ENCODE measurements at places on chromosomes 3 and 15.
A peak's percentile ranks its signal among the peaks of the same experiment; 100 is the strongest.

GRCh38 chr15:90889313-90889730 is 5.0 kb downstream of the FES start:
- no peak for DNase-seq

DNA sequence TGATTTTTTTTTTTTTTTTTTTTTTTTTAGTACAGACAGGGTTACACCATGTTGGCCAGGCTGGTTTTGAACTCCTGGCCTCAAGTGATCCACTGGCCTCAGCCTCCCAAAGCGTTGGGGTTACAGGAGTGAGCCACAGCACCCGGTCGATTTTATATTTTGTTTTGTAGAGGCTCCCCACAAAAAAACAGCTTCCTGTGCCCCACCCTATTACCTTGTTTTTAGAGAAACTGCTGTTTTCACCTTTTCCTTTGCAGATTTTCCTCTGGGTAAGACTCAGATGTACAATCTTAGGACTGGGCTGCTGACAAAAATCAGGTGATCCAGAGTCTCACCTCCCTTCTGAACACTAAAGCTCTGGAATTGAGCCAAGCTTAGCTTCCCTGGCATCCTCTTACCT is 20.6 kb downstream of the ARRDC4 start:
- no peak for DNase-seq

- no peak for DNase-seq
Measured at GRCh38 chr3:123642957-123643330, 58.1 kb upstream of the HACD2 start.

GRCh38 chr15:90742087-90742486 is 24.9 kb downstream of the BLM start:
- DNase-seq: no peak

- DNase-seq: no peak
Measured at GRCh38 chr15:101537483-101538080, 48.1 kb upstream of the PCSK6 start.

DNA sequence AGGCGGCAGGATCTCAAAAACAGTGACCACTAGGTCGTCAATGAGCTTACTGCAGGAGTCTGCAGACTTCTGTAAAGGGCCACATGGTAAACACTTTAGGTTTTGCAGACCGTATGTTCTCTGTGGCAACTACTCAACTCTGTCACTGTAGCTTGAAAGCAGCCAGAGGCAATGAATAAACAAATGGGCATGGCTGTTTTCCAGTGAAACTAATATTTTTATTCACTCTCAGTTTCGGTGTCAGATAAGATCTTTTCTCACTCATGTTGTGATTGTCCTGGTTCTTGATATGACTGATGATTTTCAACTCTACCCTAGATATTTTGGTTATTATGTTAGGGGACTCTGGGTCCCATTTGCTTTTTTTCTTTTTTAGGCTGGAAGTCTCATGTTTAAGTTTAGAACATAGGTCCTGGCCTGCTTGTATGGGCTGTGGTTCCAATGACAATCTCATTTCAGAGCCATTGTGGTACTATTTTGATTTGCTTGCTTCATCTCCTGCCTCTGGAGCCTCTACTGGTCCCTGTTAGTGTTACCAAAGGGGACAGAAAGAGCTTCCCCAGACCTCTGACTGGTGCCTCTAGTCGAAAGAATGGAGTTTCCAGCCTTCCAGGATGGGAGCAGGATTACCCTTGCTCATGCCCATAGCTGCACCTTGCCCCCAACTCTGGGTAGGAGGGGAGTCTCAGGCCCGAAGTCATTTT is 222.0 kb downstream of the STT3B start:
- DNase-seq: no peak

DNA sequence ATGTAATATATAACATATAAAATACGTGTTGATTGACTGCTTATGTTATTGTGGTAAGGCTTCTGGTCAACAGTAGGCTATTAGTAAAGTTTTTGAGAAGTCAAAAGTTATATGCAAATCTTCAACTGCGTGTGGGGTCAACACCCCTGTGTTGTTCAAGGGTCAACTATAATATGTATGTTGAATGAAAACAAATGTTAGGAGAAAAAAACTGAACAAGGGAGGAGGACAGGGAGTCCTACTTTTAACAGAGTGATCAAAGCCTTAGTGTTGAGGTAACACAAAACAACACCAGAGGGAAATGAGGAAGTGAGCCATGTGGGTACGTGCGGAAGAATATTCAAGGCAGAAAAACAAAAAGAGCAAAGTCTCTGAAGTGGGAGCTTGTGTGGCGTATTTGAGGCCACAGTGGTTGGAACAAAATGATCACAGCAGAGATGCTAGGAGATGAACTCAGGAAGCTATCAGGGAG is 62.5 kb downstream of the SFMBT1 start:
- DNase-seq: no peak

- no peak for DNase-seq
Measured at GRCh38 chr3:97765336-97765735, 778 bp downstream of the ARL6 start.

- DNase-seq: no peak
Measured at GRCh38 chr15:42032376-42033213, 11.8 kb upstream of the PLA2G4E start.

DNA sequence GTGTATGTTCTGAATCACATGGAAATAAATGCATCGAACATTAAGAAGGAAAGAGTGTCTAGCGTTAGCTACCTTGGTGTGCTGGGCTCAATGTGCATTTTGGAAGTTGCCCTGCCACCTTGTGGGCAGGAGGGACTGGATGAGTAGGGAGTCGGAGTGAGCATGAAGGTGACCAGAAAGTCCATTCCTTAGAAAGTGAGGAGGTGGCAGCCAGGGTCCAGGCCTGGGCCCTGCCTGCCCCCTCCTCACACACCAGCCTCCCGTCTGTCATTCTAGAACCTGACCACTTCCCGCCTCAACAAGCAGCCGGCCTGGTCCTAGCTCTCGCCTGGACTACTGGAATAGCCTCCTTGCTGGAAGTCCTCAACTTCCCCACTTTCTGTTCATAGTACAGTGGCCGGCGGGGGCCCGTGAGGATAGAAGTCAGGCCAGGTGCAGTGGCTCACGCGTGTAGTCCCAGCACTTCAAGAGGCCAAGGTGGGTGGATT is 10.2 kb upstream of the GATA2 start:
- no peak for DNase-seq

DNA sequence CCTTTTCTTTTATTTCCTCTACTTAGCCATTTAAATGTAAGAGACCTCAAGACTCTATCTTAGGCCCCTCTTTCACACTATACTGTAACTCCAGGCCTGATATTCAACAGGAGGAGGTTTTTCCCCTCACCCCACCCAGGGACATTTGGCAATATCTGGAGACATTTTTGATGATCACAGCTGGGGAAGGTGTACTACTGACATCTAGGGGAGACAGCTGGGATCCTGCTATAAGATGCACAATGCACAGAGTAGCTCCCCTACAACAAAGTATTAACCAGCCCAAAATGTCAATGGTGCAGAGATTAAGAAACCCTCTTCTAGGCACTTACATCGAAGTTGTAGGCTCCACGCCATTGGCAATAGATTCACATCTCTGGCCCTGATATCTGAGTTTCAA is 517.5 kb upstream of the UBE2E2 start:
- DNase-seq: no peak

GRCh38 chr15:87755226-87755625 is 501.3 kb downstream of the NTRK3 start:
- no peak for DNase-seq

DNA sequence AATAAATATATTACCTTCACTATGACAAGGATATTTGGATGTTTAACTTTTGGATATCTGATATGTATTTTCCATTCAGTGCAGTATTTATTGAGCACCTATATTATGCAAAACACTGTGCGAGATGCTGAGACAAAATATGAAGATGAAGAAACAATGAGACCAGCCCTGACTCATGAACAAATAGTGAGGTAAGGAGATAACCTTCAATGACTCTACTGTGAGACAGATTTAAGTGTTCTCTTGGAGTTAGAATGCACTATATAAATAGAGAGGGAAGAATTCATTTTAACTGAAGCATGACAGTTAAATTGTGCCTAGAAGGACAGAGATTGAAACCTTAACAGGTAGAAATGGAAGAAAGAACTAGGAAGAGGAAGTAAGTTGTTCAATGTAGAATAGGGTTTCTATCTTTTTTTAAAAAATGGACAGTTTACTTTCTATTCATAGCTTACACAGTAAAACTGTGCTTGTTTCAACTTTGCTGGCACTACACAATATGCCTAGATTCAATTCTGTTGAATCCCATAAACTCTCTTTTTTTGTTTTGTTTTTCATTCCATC is 124.2 kb downstream of the ZBTB20 start:
- DNase-seq: no peak

GRCh38 chr3:60754617-60755016 is 496.6 kb downstream of the FHIT start:
- no peak for DNase-seq

GRCh38 chr3:57131210-57131588 is 34.0 kb downstream of the IL17RD start:
- DNase-seq: no peak

DNA sequence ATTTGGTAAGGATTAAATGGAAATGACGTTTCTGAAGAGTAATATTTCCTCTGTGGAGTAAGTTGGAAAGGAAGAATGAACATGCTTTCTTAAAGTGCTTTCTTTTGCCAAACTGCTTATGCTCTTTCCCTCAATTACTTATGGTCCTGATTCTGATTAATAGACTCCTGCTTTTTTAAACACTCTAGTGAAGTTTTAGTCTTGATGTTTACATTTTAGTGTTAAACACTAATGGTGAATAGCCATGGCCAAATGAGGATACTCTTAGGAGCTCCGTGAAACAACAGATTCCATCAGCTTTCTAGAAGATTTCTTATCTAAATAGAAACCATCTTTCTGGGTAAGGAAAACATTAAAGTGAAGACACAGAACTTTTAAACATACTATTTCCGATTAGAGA is 117.6 kb downstream of the P3H2 start:
- no peak for DNase-seq

DNA sequence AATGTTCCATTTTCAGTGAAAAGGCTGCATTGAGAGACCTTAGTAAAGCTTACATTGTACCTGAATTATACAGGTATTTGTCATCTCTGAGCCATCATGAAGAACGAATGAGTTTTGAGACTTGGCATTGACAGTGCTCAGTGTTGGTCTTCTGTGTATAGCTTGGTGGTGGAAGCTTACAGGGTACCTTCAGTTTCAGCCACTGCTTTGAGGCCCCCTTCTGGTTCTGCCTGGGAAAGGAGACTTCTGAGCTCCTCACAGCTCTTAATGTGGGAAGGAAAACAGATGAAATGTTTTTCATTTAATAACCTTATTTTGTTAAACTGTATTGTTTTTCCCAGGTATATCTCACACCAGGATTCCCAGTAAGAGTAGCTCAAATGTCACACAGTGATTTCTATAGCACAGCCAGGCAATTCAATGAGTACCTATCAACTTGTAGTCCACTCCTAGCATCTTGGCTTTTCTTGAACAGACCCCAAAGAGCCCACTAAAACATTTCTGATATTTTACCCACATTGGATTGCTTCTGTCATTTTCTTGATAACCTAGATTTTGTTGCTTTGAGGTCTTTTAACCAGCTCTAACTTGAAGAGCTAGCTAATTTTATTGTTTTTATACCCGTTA is 5.6 kb downstream of the SERPINI1 start:
- no peak for DNase-seq

- no peak for DNase-seq
Measured at GRCh38 chr3:110181226-110181625, 843.9 kb upstream of the DPPA4 start.

DNA sequence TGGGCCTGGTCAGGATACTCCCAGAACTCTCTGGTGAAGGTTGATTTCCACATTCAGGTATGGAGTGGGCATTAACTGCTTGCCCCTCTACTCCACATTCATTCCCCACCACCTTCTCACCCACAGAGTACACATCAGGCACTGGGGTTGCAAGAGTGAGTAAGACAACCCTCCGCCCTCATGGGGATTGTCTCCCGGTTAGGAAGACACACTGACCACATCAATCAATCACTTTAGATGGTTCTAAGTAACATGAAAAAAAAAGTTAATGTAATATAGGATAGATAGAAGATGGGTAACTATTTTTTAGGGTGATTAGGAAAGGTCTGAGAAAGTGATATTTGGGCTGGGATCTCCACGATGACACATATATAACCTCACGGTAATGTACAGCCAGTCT is 116.0 kb upstream of the NEO1 start:
- no peak for DNase-seq

- DNase-seq: no peak
Measured at GRCh38 chr3:54818486-54818885, 109.4 kb downstream of the LRTM1 start.

- no peak for DNase-seq
Measured at GRCh38 chr15:86690566-86690965, 610.9 kb downstream of the AGBL1 start.

GRCh38 chr3:99506-99905 is 97.1 kb upstream of the CHL1 start:
- DNase-seq: peak; percentile 32

GRCh38 chr15:33283576-33283975 is 27.2 kb upstream of the RYR3 start:
- no peak for DNase-seq

DNA sequence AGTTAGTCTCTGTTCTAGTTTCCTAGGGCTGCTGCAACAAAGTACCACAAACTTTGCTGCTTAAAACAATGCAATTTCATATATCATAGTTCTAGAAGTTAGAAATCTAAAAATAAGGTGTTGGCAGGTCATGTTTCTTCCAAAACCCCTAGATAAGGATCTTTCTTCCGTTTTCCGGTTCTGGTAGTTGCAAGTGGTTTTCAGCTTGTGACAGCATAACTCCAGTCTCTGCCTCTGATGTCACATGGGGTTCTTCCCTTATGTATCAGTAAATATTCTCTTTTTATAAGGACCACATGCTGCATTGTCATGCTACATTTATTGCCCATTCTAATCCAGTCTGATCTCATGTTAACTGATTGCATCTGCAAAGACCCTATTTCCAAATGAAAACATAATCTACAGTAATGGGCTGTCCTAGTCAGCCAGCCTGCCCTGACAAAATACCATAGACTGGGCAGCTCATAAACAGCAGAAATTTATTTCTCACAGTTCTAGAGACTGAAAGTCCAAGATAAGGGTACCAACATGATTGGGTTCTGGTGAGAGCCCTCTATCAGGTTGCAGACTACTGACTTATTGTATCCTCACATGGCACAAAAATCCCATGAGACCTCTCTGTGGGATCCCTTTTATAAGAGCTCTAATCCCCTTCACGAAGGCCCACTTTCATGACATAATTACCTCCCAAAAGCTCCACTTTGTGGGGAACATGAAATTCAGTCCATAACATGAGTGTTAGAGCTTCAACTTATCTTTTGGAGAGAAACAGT is 642.0 kb upstream of the NAALADL2 start:
- no peak for DNase-seq

GRCh38 chr15:98292442-98293240 is 332.1 kb downstream of the ARRDC4 start:
- peak; percentile 35 for DNase-seq

DNA sequence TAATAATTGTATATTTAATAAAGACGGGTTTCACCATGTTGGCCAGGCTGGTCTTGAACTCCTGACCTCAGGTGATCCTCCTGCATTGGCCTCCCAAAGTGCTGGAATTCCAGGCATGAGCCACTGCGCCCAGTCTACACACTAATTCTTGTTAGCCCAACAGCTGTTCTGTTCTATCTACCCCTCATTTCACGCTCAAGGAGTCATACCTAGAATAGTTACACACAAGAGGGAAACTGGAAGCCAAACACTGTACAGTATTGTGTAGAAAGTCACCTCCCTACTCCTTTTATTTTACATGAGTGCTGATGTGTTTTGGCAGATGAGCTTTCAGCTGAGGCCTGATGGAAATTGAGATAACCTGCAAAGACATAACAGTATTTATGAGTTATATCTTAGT is 13.4 kb upstream of the CTDSPL2 start:
- DNase-seq: no peak

GRCh38 chr3:118772036-118772435 is 262.6 kb downstream of the IGSF11 start:
- DNase-seq: no peak
